Large intestine (tissue), 12 donors: ENCODE measurements at places on chromosomes 7 and 10. TPM values are rescaled to one million over a fixed set of nuclear protein-coding genes. Genes with fewer than 3 reads are reported as not detected.

Gene AUTS2
- 51.3 TPM for polyA plus RNA-seq

Gene RNF32
- polyA plus RNA-seq, result 3.7 TPM

Gene RADIL
- polyA plus RNA-seq, result 2.1 TPM

Gene IGFBP3
- polyA plus RNA-seq, result 115 TPM

Gene ARHGEF35
- polyA plus RNA-seq, result 30.6 TPM

Gene TMEM229A
- polyA plus RNA-seq, result 3.7 TPM

Gene VAX1
- not detected for polyA plus RNA-seq

Gene DNAJB12
- 35.3 TPM for polyA plus RNA-seq

Gene EBF3
- polyA plus RNA-seq, result 7.5 TPM

Gene LIPM
- polyA plus RNA-seq, result 0.04 TPM

Gene ASB15
- 0.07 TPM for polyA plus RNA-seq

Gene CNPY1
- not detected for polyA plus RNA-seq

Gene KIAA1217
- 54.9 TPM for polyA plus RNA-seq

Gene PLEKHS1
- polyA plus RNA-seq, result 62.4 TPM

Gene LRRD1
- 0.19 TPM for polyA plus RNA-seq

Gene PNLIPRP3
- polyA plus RNA-seq, result not detected

Gene MYL10
- polyA plus RNA-seq, result not detected

Gene OR2A12
- polyA plus RNA-seq, result 0.04 TPM

Gene CALHM3
- 0.13 TPM for polyA plus RNA-seq

Gene LBX1
- 0.03 TPM for polyA plus RNA-seq

Gene TDRD1
- 0.22 TPM for polyA plus RNA-seq

Gene PTPRN2
- 13.4 TPM for polyA plus RNA-seq

Gene CCNJ
- 13.6 TPM for polyA plus RNA-seq

Gene CLEC2L
- 1.5 TPM for polyA plus RNA-seq

Gene EXOSC1
- 39.1 TPM for polyA plus RNA-seq

Gene EIF5AL1
- polyA plus RNA-seq, result 0.39 TPM

Gene PTER
- 11.5 TPM for polyA plus RNA-seq

Gene SPDYE3
- polyA plus RNA-seq, result 3.5 TPM

Gene CYP3A4
- 14.3 TPM for polyA plus RNA-seq

Gene TAX1BP1
- 93.9 TPM for polyA plus RNA-seq

Gene LOXL4
- 4.0 TPM for polyA plus RNA-seq

Gene ZNF777
- 10.2 TPM for polyA plus RNA-seq

Gene NKX1-2
- 7.7 TPM for polyA plus RNA-seq

Gene CCDC3
- 8.4 TPM for polyA plus RNA-seq

Gene C10orf67
- 0.27 TPM for polyA plus RNA-seq

Gene ANK3
- polyA plus RNA-seq, result 89.1 TPM

Gene GIMAP7
- 14.7 TPM for polyA plus RNA-seq

Gene FFAR4
- polyA plus RNA-seq, result 0.51 TPM

Gene ANKRD30A
- polyA plus RNA-seq, result 0.01 TPM
